ENCODE measurements at places on chromosomes 7 and 10.

GRCh38 chr7:70632400-70632799 is 499.5 kb upstream of the GALNT17 start:
- DNase-seq, result no peak

DNA sequence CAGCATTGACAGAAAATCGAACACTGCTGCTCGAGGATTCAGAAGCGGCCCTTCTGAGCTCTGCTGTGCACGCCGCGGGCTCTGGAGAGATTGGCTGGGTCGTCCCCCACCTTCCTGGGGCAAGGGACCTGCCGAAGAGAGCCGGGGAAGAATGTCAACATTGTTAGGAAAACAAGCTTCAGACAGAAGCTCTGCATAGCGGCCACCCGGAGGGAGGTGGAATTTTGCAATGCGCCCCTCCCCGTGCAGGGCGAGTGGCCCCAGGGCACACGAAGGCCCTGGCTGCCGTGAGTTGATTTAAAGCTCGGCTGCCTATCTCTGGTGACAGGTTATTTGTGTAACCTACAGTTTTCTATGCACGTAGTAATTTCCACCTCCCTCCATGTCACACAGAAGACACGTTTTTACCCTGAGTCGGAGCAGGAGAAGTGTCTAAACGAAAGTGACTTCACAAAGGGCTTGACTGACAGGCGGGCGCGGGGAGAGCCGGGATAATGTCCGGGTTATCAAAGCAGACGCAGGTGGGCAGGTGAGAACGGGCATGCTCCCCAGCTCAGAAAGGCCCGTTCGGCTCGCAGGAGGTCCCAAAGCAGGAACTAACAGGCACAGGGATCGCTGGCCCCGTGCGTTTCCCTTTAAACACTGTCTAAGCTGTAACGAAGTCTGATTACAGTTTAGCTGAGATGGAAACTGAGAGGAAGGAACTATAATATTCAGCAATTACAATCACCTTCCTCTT is 84.6 kb downstream of the PDGFA start:
- no peak for DNase-seq

- no peak for DNase-seq
These were observed 22.0 kb downstream of the CRPPA start for GRCh38 chr7:16399265-16399831.

GRCh38 chr10:113236998-113237397 is 287.0 kb downstream of the TCF7L2 start:
- DNase-seq, result no peak

GRCh38 chr10:91617072-91617609 is 15.7 kb downstream of the PPP1R3C start:
- DNase-seq, result no peak

DNA sequence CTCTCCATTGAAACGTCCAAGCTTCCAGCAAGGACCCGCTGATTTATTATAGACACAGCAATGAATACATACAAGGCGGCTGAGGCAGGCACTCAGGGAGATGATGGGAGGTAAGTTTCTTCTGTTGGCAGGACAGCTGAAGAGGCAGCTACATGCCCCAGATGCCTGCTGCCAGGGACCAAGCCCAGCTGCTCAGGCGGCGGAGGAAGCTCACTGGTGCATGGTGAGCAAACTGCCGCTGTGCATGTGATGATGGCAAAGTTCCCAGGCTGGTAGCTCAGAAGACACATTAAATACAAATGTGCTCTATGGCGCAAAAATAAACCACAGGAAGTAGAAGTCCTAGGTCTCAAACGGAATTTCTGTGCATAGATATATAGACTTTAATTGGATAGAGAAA is 2.3 kb downstream of the DNTT start:
- no peak for DNase-seq

GRCh38 chr10:99711129-99711719 is 20.7 kb downstream of the COX15 start:
- no peak for DNase-seq

DNA sequence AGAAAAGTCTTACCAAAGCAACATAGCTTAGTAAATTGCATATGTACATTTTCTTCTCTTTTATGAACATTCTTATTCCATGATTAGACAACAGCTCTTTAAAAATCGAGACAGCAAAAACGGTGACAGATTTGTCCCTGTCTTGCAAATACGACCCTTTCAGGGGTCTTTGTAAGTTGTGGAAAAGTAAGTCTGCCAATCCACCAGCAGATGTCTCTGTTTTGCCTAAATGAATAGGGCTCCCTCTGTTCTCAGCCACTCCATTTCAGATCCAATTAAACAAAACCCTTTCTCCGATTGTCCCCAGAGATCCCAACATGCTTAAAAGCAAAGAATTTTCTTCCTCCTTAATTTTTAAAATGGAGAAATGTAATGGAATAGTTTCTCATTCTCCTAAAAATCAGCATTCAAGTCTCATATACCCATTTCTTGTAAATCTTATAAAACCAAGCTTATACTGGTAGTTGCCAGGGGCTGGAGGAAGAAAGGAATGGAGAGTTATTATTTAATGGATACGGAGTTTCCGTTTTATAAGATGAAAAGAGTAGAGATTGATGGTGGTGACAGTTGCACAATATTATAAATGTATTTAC is 61.0 kb upstream of the NFE2L3 start:
- DNase-seq, result no peak

- no peak for DNase-seq
These were observed 176.8 kb downstream of the PRKG1 start for GRCh38 chr10:51251110-51251509.

- no peak for DNase-seq
These were observed 32.5 kb upstream of the ERCC6 start for GRCh38 chr10:49571388-49571787.

DNA sequence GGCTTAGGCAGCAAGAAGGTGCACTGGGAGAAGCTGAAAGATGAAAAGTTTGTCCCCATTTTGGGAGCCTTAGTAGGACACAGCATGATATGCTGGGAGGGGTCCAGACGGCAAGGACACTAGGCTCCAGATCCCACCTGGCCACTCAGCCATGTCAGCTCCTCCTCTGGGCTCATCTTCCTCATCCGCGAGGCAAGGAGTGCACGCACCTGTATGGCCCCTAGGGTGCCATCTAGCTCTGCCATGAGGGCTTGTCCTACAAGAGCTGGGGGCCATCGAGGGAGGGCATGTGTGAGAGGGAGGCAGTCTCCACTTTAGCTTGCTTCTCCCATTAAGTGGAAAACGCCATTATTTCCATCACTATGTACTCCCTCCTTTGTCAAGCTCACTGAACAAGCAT is 136.2 kb upstream of the ADAM12 start:
- DNase-seq, result no peak

DNA sequence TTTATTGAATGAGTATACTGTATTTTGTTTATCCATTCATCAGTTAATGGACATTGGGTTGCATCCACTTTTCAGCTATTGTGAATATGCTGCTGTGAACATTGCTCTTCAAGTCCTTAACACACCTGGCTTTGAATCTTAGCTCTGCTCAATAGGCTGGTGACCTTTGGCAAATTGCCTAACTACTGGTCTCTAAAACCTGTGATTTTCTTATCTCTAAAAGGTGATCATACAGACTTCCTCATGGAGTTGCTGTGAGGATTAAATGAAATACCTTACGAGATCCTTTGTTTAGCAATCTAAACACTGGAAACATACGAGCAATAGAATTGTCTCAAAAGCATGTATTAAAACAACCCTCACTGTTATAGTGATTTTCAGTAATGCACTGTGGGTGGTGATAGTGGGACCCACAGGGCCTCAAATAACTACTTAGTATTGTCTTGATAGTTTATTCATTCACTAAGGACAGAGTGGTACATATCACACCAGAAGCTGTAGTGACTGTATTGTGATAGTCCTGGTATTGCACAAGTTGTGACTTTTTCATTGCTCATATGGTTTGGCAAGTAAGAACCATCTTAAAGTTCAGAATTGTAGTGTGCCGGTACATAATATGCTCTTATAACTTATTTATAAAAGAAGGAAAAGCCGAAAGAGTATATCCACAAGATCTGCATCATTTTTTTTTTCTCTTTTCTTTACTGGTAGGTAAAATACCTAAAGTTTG is 257.6 kb downstream of the EXOC4 start:
- DNase-seq, result no peak

- no peak for DNase-seq
These were observed 255.8 kb upstream of the CNTNAP2 start for GRCh38 chr7:145860809-145861208.

DNA sequence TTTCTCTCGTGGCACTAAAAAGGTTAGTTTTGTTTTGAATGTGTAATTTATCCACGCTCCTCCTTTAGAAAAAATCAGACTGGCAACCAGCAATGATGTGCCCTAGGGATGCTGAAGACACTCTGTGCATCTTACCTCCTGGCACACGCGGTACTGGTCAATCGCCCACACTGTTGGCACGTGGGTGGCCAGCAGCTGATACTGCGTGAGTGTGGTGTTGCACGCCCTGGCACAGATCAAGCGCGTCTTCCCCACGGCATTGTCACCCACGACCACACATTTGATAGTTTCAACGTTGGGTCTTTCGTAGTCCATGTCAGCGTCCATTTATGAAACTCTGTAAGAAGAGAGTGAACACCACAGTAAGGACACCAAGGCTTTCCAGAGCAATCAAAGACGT is 32.8 kb downstream of the RHOBTB1 start:
- no peak for DNase-seq

DNA sequence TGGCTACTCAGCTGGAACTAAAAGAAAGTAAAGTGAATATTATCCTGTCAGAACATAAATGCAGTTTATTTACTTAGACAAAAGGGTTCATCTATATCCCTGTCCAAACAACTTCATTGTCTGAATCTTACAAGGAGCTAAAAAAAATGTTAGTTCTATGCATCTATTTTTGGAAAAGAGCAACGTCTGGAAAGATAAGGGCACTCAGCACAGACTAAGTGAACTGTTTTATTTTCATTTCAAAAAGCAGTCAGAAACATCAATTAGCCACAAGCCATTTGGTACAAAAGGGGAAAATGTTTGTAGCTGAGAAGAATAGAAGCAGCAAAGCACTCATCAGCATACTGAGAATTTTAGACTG is 245.5 kb downstream of the FOXP2 start:
- no peak for DNase-seq

DNA sequence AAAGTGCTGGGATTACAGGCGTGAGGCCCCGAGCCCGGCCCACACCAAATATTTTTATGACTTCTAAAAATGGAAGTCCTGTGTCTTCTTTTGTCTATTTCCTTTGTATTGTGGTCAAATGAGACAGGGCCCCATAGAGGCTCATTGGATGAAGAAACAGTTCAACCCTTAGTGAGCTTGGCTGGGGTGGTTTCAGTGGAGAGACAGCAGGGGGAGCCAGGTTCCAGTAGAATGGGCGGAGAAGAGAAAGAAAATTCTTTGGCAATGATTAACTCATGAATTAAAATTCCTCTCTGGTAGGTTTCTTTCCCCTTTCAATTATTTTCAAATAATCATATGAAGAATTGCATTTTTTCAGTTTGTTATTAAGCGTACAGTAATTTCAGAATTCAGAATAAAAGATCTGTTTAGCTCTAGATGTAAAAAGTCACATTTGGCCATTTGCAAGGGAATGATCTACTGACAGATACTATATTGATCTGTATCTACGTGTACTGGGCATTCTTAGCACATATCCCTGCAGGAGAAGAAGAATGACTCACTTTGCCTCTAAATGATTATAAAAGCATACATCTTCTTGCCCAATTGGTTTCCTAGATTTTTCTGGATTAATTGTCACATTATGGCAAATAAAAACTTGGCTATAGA is 43.2 kb downstream of the PNLIPRP3 start:
- no peak for DNase-seq

DNA sequence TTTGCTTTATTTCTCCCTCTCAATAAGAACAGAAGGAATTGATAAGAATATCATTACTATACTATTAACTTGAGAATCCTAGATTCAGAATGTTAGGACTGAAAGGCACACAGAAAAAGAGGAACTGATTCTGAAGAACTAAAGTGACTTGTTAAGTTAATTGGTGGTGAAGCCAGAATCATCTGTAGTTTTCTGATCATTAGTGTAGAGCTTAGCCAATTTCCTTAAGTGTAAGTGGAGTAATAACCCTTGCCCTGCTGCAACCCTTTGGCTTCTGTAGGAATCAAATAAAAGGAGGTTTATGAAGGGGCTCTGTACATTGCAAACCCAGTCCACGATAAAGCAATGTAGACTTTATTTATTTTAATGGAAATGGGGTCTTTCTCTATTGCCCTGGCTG is 1186.0 kb downstream of the SORCS3 start:
- no peak for DNase-seq

GRCh38 chr10:62433901-62434300 is 59.7 kb downstream of the ZNF365 start:
- DNase-seq, result no peak

DNA sequence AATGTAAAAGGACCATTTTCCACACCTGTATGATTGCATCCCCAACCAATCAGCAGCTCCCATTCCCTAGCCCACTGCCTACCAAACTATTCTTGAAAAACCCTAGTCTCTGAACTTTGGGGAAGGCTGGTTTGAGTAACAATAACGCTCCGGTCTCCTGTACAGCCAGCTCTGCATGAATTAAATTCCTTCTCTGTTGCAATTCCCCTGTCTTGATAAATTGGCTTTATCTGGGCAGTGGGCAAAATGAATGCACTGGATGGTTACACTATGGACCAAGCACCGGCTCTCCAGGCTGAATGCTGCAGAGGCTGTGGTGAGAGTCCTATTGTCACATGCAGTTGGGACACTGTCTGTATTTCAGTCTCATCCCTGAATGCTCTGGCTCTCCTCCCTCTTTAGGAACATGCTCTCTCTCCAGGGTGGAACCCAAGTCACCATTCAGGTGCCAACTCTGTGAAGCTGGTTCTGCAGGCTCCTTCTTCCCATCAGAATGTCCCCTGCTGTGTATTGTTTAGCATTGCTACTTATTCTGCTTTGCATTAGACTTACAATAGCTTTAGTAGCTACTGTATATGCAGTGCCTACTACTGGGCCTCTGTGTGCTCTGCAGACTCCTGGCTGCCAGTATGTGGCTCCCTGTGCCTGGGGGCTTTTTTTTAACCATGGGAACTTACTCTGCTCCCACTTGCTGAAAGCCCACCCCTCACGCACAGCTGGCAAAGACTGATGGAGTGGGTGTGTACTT is 6.9 kb downstream of the CCL24 start:
- DNase-seq, result no peak

GRCh38 chr7:50450590-50451032 is 461 bp upstream of the FIGNL1 start:
- DNase-seq, result peak; percentile 34

GRCh38 chr7:31007634-31008033 is 43.9 kb downstream of the GHRHR start:
- DNase-seq, result no peak

DNA sequence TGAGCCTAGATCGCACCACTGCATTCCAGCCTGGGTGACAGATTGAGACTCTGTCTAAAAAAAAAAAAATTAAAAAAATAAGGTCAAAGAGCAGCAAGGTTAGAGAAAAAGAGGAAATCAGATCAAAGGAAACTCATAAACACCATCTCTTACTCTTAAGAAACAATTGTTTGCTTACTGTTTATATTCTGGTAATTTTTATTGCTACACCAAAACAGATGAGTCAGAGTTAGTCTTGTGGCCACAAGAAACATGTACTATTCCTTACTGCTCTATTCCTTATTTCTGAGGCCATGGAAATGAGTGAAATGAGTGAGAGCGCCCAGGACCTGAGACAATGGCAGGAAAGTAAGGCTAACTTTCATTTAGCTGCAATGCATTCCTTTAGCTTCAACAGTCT is 387.3 kb downstream of the HPSE2 start:
- no peak for DNase-seq

All from anterior cingulate cortex (tissue), 58 donors.